ENCODE measurements at places on chromosomes 6 and 20.

DNA sequence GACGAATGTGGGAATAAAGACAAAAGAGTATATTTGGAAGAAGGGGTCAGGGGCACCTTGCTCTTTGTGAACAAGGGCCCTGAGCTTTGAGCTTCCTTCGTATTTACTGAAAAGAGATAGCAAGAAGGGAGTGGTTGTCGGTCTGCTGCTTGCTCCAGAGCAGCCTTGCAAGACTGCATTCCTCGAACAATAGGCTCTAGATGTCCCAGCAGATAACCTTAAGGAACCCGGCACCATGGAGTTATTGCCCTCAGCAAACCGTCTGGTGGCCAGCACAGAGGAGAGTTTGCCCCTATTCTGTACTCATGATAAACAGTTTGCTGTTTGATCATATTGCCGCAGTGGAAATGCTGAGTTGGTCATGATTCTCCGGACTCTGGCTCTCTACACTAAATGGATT is 22.7 kb downstream of the HLA-DRB1 start:
- DNase-seq, result no peak

GRCh38 chr6:22756365-22756764 is 187.0 kb downstream of the HDGFL1 start:
- no peak for DNase-seq

- DNase-seq, result no peak
Measured at GRCh38 chr20:4987130-4987529, 14.2 kb downstream of the SLC23A2 start.

DNA sequence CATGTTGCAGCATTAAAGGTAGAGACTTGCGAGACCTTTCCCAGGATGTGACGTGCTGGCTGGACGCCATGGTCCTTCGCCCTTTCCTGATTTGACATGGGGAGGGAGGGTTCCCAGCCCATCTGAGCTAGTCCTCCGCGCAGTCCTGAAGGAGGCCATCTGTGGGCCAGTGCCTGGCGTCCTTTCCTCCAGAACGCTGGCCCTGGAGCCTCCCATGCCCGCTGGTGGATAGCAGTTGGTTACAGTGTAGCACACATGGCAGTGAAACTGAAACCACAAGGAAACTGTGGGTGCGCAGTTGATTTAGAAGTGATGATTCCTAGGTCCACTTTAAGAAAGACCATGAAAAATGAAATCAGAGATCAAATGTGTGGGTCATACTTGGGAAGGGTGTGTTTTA is 193.7 kb downstream of the CDH4 start:
- DNase-seq, result no peak

DNA sequence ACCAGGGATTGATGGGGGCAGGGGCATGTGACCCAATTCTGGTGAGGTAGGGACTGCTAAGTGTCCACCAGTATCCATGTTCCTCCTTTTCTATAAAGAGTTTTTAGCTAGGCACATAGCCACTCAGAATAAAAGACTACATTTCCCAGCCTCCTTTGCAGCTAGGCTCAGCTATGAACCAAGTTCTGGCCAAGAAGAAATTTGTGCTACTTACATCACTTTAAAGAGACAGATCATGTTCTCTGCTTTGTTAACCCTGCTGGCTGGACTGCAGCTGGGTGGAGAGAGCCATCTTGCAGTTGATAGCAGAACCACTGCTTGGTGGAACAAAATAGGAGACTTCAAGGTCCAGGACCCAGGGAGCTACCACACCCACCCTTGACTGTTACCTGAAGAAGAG is 5.3 kb upstream of the CCM2L start:
- no peak for DNase-seq

DNA sequence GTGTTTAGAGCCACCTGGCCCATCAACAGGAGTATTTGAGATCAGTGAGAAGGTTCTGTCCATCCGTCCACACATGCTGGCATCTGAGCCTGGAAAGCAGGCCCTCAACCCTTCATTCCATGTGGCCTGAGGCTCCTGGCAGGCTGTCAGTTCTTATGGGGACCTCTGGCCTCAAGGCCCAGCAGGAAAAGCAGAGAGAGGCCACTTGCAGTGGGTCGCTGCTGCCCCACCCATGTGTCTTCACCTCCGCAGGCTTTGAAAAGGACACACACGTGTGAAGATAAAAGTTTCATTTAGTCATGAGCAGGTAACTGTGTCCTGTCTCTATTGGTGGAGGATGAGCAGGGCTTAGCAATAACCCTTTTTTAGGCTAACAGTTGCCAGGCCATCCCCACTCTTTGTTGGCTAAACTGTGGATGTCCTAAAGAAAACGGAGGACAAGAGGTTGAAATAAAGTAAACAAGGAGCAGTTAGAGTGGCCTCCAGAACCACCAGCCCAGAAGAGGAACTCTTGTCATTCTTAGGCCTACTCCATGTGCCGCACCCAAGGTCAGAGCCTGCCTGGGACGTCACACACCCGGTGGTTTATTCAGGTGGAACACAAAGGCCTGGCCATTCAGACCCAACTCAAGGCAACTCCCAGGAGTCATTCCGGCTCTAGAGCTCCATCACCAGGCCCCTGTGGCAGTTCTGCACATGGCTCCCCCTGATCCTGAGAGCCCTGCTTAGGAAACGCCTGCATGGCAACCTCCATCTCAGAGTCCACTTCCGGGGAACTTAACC is 143.4 kb upstream of the CST7 start:
- DNase-seq, result no peak

DNA sequence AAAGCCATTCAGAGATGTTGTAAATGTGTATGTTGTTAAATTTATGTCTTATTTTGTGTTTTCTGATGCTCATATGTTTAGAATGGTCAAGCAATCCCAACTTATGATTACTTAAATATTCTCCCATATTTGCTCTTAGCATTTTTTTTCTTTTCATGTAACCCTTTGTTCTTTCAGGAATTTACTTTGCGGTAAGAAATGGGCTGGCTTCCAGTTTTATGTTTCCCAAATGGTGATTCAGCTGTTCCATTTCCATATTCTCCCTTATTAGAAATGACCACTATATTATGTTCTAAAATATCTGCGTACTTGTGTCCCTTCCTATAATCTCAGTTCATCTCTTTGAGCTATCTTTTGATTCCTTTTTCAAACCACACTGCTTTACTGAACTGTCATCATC is 113.7 kb downstream of the CDH26 start:
- DNase-seq, result no peak

- DNase-seq, result no peak
Measured at GRCh38 chr6:19410481-19410880, 426.7 kb upstream of the ID4 start.

- DNase-seq, result no peak
Measured at GRCh38 chr6:156154896-156155295, 622.3 kb upstream of the ARID1B start.

- DNase-seq, result peak; percentile 69
Measured at GRCh38 chr6:36944650-36945049, 9.9 kb upstream of the PI16 start.

DNA sequence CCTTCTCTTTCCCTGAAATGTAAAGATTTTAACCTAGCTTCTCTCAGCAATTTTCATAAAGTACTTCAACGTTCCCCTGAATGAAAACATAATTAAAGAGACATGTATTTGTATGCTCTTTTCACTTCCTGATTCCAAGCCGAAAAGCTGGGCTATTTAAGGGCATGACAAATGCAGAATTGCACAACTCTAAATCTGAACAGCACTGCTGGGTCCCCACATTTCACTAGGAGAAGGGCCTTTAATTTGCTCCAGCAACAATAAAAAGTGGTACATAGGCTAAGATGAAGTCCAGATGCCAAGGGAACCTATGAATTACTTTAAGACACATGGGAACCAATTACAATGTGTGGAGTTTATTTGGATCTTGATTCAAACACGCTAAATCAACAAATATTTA is 42.0 kb downstream of the IRAK1BP1 start:
- no peak for DNase-seq

DNA sequence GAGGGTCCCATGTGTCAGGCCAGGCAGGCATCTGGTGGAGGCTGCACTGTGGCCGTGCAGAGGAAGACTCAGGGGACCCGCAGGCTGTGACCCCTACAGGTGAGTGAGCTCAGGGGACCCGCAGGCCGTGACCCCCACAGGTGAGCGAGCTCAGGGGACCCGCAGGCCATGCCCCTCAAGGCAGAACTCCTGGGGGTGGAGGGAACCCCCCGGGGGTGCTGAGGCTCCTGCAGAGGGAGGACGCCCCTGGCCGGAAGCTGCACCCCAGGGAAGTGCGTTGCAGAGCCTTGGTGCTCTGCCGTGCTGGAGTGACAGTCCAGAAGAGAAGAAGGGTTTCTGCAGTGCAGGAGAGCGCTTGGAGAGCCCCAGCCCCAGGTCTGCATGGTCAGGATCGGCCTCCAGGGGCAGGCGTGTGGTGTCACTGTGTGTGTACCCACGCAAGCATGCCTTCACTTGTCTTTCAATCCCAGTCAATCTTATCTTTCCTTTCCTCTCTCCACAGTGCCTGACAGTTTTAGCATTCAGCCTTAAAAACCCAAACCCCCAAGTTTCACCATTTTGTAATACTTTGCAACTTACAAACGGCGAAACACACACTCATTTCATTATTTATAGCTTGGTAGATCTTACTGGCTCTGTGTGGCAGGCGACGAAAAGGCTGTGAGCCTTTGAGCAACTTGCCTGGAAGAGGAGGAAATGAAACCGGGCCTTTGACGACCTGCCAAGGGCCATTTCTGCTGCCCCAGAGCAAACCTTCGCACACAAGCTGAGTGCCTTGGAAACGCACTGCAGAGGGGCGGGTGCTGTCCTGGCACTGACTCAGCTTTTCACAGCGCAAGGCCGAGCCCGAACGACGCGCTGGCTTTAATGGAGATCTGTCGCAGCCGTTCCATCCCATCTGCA is 101.4 kb upstream of the AGPAT4 start:
- DNase-seq, result peak; percentile 68

DNA sequence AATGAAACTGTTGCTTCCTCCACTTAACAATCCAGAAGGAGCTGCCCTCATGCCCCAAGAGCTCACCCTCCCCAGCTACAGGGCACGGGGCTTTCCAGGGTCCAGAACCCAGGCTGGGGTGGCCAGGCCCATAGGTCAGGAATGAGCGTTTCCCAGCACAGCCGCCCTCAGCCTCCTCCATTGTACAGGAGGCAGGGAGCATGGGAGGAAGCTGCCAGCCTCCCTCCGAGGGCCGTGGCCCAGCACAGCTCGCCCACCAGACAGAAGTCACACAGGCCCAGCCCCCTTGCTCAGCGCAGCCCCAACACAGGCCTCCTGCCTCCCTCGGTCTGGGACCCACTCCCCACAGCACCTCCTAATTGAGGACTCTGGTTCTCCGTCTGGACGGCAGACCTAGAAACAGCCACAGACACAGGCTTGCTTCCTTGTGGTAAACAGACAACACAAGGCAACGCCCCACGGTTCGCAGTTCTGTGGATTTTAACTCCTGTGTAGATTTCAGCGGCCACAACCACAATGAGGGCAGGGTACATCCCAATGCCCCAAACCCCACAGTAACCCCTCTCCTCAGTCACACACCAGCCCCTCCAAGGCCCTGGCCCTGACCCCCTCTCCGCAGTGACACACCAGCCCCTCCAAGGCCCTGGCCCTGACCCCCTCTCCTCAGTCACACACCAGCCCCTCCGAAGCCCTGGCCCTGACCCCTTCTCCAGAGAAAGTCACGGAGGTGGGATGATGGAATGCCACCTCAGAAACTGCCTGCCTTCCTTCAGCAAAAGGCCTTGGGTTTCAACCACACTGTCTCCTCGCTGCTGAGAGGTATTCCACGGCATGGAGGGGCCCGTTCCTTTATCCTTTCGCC is 173.5 kb downstream of the DLL1 start:
- DNase-seq, result no peak

DNA sequence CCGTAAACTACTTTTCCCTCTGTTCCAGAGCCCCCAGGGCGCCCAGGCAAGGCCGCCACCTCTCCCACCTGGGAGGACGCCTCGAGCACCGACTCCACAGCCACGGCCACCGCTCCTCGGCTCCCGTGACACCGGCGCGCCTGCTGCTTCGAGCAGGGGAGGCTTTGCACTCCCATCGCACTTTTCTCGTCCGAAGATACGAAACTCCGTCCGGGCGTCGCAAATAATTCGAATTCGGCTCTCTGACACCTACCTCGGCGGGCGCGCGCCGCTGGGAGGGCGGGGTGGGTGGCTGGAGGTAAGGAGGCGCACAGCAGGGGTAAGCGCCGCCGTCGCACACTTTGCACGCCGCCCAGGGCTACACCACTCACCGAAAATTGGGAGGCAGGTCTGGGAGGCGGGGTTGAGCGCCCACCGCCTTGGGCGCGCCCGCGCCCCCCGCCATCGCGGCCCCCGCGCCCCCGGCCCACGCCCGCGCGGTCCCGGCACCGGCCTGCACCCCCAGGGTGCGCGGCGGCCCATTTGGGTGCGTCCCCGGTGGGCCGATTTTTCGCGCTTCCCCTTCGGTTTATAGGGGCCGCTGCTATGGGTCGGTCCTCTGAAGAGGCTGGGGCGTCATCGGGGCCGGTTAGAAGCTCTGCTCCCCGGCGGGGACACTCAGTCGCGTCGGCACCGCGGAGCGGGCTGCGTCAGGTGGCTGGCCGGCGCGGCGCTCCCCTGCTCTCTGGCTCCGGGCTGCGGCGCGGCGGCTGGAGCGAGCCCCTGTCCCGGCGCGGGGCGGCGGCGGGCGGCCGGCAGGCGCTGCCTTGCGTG is 36.2 kb downstream of the GNAS start:
- DNase-seq, result peak; percentile 91

- no peak for DNase-seq
Measured at GRCh38 chr6:39681674-39682121, 43.5 kb downstream of the KIF6 start.

GRCh38 chr6:31122791-31123706 is 2.8 kb upstream of the CDSN start:
- DNase-seq, result peak; percentile 91

DNA sequence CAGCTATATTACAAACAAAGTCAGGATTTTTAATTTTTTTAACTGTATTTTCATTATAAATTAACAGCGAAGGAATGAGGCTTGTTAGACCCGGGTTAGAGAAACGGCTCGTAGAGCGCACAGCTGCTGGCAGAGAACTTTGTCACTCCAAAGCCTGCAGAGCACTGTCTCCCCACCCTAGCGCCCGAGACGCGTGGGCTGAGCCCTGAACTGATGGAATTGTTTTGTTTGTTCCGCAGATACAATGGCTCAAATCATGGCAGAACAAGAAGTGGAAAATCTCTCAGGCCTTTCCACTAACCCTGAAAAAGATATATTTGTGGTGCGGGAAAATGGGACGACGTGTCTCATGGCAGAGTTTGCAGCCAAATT is 810 bp downstream of the LAMP5 start:
- no peak for DNase-seq

GRCh38 chr6:56902641-56903464 is 52.1 kb upstream of the BEND6 start:
- no peak for DNase-seq

- peak; percentile 33 for DNase-seq
Measured at GRCh38 chr20:44467289-44467883, 8.3 kb upstream of the TTPAL start.
